ENCODE measurements at places on chromosomes 4 and X. TPM values are rescaled to one million over a fixed set of nuclear protein-coding genes. Genes with fewer than 3 reads are reported as not detected.

GRCh38 chrX:68355629-68355920, 77.7 kb downstream of the OPHN1 start:
- no peak for DNase-seq

GRCh38 chr4:73870260-73870659, 1.1 kb downstream of the CXCL1 start:
- DNase-seq, result no peak

Gene GUCY1A1
- 15.8 TPM for polyA plus RNA-seq

GRCh38 chrX:7362111-7362510, 214.2 kb upstream of the PUDP start:
- DNase-seq, result no peak

GRCh38 chrX:50469206-50469605, 1.4 kb downstream of the DGKK start:
- no peak for DNase-seq

Gene AGA
- polyA plus RNA-seq, result 34.6 TPM

Gene BEX1
- not detected for polyA plus RNA-seq

Gene GLRA3
- polyA plus RNA-seq, result not detected

Gene ART3
- not detected for polyA plus RNA-seq

- no peak for DNase-seq
These were observed 70.6 kb downstream of the PKD2 start for GRCh38 chr4:88077911-88078524.

GRCh38 chr4:1777822-1778641, 15.1 kb upstream of the FGFR3 start:
- no peak for DNase-seq

- no peak for DNase-seq
These were observed 119.8 kb downstream of the DRD5 start for GRCh38 chr4:9901257-9901656.

DNA sequence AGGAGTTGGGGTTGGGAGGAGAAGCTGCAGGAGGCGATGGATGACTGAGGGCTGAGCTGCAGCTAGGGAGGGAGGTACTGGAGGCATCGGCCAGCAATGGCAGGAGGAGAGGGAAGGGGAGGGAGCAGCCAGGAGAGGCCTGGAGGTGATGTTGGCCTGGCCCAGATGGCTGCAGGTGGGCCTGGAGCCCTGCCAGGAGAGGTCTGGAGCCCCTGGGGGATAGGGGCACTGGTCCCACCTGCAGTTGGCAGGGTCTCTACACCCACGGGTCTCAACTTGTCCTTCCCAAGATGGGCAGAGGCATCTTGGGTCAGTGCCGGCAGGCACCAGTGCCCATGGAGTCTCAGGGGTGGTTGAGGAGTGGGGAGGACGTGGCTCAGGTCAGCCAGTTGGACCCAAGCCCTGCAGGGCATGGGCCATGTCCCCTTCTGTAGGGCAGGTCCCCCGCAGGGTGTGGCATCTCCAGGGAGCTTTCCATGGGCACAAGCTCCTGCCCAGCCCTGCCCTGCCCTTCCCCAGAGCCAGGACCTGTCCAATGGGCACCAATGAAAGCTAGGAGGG, 2.7 kb upstream of the MXD4 start:
- no peak for DNase-seq

- DNase-seq, result no peak
These were observed 194.3 kb downstream of the MGST2 start for GRCh38 chr4:139859876-139860275.

Gene MAGEC2
- polyA plus RNA-seq, result not detected

DNA sequence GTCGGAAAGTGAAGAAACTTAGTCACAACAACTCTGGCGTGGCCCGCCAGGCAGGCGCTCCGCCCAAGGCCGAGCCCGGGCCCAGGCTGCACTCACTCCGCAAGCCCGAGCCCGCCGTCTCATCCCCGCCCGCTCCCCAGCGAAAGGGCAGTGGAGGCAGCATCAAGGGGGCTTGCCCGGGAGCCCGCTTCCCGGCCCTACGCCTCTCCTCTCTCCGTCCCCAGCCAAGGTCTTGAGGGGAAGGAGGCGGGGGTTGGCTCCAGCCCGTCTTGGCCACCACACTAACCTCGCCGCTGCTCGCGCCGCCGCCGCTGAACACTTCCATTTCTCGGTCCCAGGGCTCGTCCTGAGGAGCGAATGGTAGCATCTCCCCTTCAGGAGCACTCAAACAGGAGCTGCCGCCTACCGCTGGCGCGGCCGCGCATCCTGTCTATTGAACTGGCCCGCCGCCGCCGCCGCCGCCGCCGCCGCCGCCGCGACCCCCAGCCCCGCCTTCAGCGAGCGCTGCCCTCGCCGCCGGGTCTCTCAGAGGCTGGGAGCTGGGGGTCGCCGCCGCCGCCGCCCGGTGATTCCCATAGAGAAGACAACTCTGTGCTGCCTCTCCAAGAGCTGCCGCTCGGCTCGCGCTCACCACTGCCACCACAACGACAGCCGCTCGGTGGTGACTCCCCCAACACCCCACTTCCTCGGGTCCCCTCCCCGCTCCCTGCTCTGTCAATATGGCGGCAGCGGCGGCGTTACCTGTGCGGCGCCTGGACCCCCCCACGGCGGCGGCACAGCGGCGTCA, at the start of gene RPS6KA6:
Gene RPS6KA6, minus strand, starts transcription at position 667 of the 787 bp plus-strand sequence. Its CDS starts 300 bp downstream, at position 367.
- peak; percentile 1 for DNase-seq

Gene PLXNA3
- not detected for polyA plus RNA-seq

GRCh38 chr4:141180991-141181761, 39.5 kb upstream of the ZNF330 start:
- no peak for DNase-seq

DNA sequence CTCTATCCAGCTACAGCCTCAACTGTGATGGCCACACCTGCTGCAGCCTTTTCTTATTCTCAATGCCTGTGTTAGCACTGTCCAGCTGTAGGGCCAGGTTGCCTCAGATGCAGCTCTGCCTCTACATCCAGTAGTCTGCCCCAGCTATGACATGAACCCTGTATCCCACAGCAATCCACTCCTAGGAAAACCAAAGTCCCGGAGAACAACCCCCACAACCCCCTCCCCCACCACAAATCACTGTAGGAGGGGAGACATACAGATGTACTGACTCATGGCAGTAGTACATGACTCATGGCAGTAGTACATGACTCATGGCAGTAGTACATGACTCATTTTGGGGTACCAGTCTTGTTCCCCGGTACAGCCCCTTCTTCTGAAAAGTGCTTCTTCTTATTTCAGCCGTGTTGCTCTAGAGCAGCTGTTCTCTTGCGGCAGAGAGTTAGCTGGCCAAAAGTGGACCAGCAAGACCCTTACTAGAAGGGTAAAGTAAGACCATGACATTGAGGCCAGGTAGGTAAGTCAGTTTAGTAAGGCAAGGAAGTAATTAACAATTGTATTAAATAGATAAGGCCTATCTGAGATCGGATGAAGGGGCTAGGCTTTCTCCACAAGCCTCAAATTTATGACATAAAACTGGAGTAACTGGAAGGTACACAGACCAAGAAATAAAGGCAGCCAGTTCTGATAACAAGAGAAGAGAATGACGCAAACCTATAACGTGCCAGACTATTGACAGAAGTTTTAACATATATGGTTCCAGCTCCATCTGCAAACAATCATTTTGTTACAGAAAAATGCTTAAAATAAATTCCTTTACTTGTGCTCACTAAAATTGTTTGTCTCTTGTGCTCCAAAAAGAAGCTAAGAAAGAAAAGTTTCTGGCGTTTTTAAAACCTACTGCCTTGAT, 221.4 kb downstream of the TACR3 start:
- no peak for DNase-seq

DNA sequence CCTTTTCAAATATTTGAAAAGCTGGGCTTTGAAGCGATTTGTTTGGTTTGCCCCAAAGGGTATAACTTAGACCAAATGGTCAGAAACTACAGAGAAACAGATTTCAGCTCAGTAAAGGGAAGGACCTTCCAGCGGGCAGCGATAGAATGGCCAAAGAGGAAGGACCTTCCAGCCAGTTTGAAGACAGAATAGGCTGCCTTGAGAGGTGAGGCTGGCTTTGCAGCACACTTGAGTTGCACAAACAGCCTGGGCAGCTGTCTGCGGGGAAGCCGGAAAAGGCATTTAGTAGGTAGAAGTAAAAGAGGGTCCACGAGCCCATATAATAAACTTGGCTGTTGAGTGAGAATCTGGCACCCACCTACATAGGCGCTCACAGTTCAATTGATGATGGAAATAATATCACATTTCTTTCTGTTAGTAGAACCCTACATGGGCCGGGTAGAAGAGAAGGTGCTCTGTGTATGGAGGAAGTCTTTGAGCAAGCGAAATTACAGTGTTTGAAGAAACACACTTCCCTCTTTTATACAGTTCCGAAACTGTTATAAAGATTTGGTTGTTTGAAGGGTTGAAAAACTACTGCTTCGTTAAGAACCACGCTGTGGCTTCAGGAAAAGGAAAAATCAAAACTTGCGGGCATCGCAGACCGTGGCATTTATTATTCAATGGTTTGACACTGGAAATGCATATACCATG, 75.0 kb upstream of the SORBS2 start:
- no peak for DNase-seq

- DNase-seq, result no peak
These were observed 1.9 kb downstream of the SHOX start for GRCh38 chrX:632366-633042.

Gene PCDH19
- not detected for polyA plus RNA-seq

- DNase-seq, result no peak
These were observed 161.5 kb downstream of the ARHGAP6 start for GRCh38 chrX:11504234-11504633.

DNA sequence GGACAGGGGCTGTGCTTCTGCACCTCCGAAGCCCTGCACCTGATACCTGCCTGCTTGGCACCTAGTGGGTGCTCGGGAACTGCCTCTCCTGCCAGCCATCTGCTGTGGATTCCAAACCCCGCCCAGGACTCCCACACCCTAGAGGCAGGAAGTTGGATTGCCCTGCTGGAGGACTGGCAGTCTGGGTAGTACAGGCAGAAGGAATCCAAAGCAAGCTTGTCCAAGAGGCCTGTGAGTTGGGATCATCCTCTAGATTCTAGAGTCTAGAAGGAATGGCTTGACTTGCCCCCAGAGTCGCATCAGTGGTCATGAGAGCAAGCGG, 64.6 kb upstream of the MTM1 start:
- no peak for DNase-seq

Gene XAGE2
- not detected for polyA plus RNA-seq

Gene ERCC6L
- 0.38 TPM for polyA plus RNA-seq

GRCh38 chrX:123917069-123917468, 44.4 kb upstream of the STAG2 start:
- DNase-seq, result no peak

DNA sequence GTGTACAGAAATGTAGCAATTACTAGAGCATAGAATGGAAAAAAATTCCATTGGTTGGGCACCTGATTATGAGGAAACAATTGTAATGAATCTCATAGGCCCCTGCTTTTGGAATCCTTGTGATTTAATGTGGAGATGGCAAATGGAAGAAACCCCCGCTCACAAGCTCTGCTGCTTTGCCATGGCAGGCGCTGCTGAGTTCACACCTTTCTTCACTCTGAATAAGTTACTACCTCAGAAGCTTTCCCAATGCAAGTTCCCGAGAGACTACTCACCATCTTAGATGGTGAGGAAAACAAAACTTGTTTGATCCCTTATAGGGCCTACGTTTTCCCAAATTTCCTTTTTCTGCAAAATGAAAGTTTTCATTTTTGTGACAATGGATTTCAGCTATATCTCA, 266.6 kb upstream of the TAPT1 start:
- no peak for DNase-seq

Gene PRKG2
- not detected for polyA plus RNA-seq

Gene PDCL2
- not detected for polyA plus RNA-seq

GRCh38 chrX:155070663-155070974, 317 bp downstream of the CMC4 start:
- no peak for DNase-seq

Gene NEUROG2
- not detected for polyA plus RNA-seq

DNA sequence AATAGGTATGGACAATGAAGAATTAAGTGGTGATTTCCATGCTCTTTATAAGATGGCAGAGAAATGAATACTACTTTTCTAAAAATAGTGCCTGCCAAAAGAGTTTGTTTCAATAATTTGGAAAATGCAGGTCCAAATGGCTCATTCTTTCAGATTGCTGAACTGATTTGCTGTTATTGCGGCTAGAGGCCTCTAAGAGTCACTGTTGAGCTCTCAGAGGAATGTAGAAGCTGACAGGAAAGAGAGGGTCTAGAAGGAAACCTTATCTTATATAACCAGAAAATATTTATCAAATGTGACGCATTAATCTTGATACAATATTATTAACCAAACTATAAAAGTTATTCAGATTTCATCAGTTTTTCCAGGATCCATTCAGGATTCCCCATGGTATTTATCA, 65.7 kb upstream of the PAGE1 start:
- DNase-seq, result no peak
